ENCODE measurements at places on chromosomes 2 and 18. TPM values are rescaled to one million over a fixed set of nuclear protein-coding genes. Genes with fewer than 3 reads are reported as not detected.

MYOM1 gene
- total RNA-seq: 42.1 TPM

CD226 gene
- total RNA-seq: 1.6 TPM

NGEF gene
- total RNA-seq: 5.3 TPM

TWIST2 gene
- total RNA-seq: 23.0 TPM

DCDC2C gene
- not detected for total RNA-seq

UGT1A5 gene
- total RNA-seq: not detected

SLC19A3 gene
- total RNA-seq: 2.3 TPM

TRABD2A gene
- total RNA-seq: 2.6 TPM

FAM161A gene
- 1.9 TPM for total RNA-seq

POTEC gene
- total RNA-seq: not detected

CABYR gene
- 7.6 TPM for total RNA-seq

CPLX4 gene
- total RNA-seq: not detected

SIX2 gene
- total RNA-seq: 1.3 TPM

LYPD6 gene
- 0.23 TPM for total RNA-seq

CD8A gene
- 1.3 TPM for total RNA-seq

FNDC4 gene
- 11.7 TPM for total RNA-seq

GREB1L gene
- total RNA-seq: 3.3 TPM

SP5 gene
- total RNA-seq: 0.28 TPM

ACAA2 gene
- 32.1 TPM for total RNA-seq

CYP1B1 gene
- total RNA-seq: 90.9 TPM
